ENCODE measurements at places on chromosomes 13 and 19.

DNA sequence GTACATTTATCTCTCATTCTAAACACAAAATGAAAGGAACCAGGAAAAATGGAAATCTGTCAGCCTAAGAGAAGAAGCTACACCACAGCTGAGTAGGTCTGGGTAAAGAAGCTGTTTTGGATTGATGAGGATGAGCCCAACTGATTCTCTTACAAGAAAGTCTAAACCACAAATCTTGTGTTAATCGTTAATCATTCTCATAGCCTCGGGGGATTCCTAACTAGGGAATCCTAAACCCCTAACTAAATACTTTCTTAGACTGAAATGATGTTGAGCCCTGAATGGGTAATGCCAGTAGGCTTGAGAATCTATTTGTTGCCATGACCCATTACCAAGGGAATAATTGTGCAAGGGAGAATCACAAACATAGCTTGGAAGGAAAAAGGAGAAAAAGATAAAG is 327.5 kb upstream of the SPRY2 start:
- DNase-seq: no peak

DNA sequence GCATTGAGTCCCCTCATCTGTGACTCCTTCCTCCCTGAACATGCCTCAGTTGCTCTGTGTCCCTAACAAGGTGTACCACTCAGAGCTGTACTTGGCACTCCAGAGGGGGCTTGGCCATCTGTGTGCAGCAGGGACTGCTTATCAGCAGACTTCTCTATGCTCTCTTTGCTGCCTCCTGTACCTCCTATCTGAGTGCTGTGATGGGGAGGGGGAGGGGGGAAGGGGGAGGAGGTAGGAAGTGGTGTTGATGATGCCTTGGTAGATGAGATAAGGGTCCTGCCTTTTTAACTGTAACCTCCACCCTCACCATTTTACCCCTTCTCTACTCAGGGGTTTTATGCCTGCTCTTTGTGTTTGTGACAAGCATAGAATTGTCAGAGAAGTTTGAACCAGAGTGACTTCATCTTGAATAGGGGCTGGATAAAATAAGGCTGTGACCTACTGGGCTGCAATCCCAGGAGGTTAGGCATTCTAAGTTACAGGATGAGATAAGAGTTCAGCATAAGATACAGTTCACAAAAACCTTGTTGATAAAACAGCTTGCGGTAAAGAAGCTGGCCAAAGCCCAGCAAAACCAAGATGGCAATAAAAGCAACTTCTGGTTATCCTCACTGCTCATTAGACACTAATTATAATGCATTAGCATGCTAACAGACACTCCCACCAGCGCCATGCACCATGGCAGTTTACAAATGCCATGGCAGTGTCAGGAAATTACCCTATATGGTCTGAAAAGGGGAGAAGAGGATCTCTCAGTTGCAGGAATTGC is 13.2 kb downstream of the PCDH8 start:
- DNase-seq: no peak

DNA sequence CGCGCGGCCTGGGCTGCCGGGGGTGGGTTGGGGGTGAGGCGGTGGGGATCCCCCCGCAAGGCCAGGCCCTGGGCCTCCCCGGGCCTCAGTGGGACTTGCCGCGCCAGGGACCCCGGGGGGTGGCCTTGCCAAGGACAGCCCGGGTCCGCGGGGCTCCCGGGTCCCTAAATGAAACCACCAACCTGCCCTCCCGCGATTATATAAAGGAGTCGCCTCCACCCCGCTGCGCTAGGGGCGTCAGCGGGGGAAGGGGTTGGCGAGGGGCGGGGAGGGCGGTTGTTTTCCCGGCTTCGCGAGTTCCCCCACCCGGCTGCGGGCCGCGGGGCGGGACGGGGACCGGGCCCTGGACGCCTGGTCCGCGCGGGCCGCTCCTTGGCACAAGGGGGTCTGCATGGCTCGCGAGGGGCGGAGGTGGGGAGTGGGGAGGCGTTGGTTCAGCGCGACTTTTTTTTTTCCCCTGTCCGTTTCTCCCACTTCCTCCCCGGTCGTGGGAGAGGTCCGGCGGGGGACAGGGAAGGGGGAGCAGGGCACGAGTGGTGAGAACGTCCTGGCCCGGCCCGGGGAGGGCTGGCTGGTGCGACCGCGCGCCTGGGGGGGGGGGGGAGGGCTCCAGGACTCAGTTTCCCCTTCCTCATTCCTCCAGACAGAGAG is 822 bp upstream of the ZBTB7A start:
- DNase-seq: peak; percentile 64

DNA sequence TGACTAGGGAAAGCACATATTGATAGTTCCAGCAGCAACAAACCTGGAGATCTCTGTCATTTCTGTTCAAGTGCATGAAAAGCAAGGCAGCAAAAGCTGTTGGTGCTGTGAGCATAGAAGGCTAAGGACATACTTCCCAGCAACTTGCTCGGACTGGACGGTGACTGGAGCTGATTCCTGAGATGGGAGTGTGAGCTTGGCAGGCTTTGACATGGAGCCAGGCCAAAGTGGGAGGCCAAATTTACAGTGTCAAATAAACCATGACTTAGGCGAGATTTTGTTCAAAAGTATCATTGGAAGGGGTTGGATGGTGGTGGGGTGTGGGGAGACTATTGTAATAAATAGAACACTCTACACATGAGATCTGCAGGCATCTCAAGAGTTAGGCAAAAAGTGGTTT is 5.9 kb upstream of the ARGLU1 start:
- DNase-seq: no peak

GRCh38 chr13:110265682-110266430 is 41.1 kb downstream of the COL4A1 start:
- DNase-seq: no peak

DNA sequence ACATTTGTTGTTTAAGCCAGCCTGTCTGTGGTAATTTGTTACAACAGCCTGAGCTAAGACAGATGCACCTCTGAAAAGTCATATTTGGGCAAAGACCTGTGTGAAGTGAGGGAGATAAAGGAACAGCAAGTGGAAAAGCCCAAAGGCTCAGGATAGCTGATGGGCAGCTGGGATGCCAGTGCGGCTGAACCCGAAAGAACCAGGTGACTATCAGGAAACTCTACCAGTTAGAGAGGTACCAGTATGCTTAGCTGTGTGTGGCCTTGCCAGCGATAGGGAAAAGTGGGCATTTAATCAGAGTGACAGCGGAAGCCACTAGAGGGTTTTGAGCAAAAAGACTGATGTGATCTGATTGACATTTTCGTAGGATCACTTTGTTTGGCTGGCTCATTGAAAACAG is 764.8 kb upstream of the GPC6 start:
- DNase-seq: peak; percentile 33

GRCh38 chr19:53906211-53907192 is 2.6 kb upstream of the CACNG7 start:
- DNase-seq: peak; percentile 64

DNA sequence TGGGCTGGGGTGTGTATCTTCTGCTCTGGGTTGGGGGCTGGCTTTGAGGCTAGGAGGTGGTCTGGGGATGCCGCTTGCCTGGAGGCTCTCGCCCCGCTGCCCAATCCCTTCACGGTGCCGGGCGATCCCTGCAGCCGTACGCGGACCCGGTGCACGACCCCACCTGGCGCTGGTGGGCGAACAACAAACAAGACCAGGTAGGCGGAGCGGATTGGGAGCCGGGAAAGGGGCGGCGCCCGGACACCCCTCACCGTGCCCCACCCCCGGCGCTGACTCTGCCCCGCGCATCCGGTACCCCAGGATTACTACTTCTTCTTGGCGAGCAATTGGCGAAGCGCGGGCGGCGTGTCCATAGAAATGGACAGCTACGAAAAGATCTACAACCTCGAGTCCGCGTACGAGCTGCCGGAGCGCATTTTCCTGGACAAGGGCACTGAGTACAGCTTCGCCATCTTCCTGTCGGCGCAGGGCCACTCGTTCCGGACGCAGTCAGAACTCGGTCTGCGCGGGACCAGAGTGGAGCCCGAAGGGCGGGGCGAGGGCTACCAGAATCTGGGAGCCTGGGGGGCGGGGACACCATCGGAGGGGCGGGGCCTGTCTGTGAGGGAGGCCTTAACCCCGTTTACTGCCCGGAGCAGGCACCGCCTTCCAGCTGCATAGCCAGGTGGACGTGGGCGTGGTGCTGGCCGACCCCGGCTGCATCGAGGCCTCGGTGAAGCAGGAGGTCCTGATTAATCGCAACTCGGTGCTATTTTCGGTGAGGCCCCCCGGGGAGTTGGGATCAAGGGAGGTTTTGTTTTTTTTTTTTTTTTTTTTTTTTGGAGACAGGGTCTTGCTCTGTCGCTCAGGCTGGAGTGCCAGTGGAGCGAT is 12.1 kb upstream of the PSMD8 start:
- peak; percentile 79 for DNase-seq

All from eye (tissue), 1 donor.